ENCODE measurements at places on chromosomes 12 and 14.

- no peak for DNase-seq
Observed at GRCh38 chr12:65948320-65949008, 124.2 kb downstream of the HMGA2 start.

- DNase-seq: no peak
Observed at GRCh38 chr14:48527832-48528231, 852.4 kb upstream of the MDGA2 start.

DNA sequence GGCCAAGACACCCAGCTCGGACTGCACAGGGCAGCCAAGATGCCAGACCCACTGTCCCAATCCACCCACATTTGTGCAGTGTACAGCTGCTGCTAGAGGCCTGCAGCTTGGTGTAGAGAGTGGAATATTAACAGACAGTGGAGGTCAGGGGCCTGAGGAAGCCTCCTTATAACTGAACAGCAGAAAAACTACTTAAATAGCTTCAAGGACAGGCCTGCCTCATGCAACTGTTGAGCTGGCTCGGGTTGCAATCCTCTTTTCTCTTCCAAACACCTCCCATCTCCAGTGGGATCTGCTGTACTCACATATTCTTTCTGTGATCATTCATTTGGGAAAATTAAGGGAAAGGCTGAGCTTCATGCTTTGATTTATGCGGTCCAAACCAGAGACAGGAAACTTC is 1043.2 kb upstream of the TMEM132C start:
- DNase-seq: no peak

DNA sequence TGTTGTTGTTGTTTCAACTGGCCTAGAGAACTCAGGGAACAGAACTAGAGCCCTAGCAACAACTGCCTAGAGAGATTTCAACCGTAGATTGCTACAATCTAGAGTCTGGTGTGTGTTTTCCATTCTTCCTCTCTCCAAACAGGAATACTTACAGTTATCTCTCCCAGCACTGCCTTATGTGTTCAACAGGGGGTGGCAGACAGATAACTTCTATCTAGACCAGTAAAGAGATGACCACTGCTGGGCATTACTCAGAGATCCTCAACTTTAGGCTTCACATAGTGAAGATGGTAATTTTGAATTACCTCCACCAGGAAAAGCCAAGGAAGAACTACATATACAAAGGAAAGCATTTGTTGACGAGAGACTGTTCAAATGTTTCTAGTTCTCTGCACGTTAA is 4.8 kb downstream of the TXNDC16 start:
- no peak for DNase-seq

DNA sequence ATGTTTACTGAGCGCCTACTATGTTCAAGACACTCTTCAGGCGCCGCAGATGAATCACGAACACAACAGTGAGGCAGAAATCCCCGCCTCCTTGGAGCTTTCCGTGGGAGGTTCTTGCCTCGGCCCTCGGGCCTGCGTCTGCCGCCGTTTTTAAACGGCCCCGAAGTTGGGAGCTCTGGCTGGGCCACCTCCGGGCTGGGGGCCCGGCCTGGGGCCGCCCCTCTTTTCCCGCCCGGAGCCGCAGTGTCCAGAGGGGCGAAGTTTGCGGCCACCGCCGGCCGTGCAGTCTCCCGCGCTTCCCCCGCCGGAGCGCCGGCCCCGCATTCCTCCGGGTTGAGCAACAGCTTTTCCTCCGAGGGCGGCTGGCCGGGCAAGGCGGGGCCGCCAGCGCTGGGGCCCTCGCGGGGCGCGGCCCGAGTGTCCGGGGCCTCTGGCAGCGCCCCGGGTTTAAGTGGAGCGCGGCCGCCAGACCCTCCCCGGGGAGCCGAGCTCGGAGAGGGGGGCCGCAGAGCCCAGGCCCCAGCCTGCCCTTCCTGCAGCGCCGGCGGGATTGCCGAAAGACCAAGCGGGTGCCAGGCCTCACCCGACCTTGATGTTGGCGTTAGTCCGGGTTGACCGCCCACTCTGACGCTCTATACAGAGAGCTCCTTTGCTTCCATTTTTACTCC is 18.7 kb upstream of the CTDSP2 start:
- peak; percentile 26 for DNase-seq

GRCh38 chr14:101033006-101033405 is 129.5 kb upstream of the RTL1 start:
- DNase-seq: no peak

- DNase-seq: no peak
Observed at GRCh38 chr14:94707494-94707893, 62.4 kb downstream of the GSC start.

GRCh38 chr12:12561371-12562015 is 1.2 kb downstream of the DUSP16 start:
- DNase-seq: peak; percentile 31

GRCh38 chr12:18074001-18074400 is 16.0 kb downstream of the RERGL start:
- DNase-seq: no peak

- DNase-seq: no peak
Observed at GRCh38 chr14:36818794-36819384, 157.2 kb downstream of the PAX9 start.

DNA sequence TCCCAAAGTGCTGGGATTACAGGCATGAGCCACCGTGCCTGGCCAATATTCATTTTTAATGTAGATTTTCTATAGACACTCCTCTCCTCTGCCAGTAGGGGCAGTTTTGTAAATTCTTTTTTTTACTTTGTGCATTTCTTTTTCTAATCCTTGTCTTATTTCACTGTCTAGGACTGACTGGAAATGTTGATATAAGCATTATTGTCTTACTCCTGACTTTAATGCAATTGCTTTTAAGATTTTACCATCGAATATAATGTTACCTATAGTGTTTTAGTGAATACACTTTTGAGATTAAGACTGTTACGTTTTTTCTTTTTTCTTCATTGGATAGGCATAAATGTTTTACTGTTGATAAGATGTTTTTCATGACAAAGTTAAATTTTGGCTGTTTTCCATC is 35.4 kb upstream of the EMP1 start:
- DNase-seq: no peak

DNA sequence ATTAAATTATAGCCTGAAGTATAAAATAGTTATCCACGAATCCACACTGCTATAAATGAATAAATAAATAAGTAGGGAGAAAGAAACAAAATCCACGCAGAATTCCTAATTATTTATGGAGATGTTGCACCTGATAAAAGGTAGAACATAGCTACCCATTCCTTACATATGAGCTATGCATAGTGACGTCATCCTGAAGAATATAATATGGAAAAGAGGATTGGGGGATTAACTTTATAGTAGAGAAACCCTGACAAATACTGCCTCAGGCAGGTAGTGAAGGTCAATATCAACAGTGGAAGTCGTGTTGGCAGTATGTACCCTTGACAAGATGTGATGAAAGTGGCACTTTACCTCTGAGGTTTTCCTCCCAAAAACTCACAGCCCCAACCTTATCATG is 82.5 kb downstream of the PLCZ1 start:
- no peak for DNase-seq

DNA sequence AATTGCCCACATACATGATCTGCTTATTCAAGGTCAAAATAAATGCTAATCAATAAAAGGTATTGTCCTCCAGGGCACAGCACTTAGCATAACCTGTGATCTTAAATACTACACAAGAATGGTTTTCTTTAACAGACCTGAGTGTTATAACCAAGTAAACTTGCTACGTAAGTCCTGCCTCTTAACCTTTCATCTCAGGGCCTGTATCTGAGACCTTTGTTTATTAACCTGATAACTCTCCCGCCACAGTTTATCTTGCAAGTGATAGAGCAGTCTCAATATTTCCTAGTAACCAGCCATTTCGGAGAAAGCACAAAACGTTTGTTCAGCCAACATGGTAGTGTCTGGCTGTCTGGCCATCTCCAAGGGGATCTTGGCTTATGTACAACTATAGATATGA is 88.4 kb downstream of the DUSP6 start:
- DNase-seq: no peak

DNA sequence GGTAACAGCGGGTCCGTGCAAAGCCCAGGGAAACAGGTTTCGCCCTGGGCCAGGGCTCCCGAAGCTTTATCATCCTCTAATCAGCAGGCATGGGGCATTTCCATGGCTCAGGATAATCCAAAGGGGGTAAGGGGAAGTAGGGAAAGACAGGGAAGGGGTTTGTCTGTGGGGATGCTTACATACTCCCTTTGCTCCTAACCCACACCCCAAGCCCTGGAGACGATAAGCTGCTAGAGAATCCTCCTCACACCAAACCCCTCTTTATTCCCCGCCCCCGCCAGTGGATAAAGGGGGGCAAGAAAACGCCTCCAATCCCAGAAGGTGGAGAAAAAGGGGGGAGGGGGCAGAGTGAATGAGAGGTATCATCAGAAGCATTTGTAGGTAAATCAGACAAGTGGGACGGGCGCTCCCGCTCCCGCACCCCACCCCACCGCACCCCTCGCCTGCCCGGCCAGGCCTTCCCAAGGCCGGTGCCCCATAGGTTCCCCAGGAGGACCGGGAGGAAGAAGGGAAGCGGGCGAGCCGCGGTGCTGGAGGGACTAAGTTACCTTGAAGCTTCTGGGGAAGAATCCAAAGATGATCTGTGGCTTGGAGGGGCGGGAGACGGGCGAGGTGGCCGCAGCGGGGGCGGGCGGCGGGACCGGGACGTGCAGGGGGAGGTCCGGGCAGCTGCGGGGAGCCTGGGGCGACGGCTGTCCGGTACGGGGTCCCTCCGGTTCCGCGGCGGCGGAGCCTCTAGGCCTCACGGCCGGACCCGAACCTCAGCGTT is 762 bp downstream of the PPP2R5E start:
- DNase-seq: peak; percentile 4

DNA sequence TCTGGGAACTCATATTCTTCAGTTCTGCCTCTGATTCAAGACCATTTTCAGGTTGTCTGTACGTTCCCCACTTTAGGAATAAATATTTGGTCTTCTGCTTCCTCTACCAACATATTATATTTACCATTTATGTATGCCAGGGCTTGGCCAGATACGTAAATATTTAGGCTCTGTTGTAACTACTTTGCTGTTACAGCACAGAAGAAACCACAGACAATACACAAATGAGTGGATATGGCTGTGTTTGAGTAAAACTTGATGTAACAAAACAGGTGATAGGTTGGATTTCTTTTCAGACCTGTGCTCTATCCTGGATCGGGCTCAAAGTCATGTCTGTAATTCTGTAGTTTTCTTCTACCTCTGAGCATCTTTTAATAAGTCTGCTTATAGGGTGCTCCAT is 37.5 kb downstream of the RAP1B start:
- no peak for DNase-seq
